Umbilical cord (tissue), 2 donors: ENCODE measurements at places on chromosomes 1 and 21.

DNA sequence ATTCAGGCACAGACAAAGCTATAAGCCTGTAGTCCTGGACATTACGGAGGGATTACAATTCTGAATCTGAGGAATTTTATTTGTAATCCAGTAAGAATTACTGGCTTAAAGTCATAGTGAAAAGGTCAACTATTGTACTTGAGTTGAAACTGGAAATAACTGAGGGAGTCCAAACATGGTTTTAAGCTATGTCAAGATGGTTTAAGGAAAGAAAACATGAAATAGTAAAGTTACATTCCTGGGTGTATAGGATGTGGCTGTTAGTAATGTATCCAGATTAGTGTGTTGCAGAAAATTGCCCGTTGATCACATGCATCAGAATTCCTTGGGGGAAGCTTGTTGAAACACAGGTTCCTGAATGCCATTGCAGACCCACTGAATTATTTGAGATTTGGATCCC lies 124.8 kb upstream of the GORAB start:
- DNase-seq = peak; percentile 55

- DNase-seq = peak; percentile 90
Observed at GRCh38 chr1:12473596-12474362, 144.2 kb downstream of the DHRS3 start.

GRCh38 chr1:34808051-34808810 lies 15.4 kb downstream of the GJA4 start:
- no peak for DNase-seq

DNA sequence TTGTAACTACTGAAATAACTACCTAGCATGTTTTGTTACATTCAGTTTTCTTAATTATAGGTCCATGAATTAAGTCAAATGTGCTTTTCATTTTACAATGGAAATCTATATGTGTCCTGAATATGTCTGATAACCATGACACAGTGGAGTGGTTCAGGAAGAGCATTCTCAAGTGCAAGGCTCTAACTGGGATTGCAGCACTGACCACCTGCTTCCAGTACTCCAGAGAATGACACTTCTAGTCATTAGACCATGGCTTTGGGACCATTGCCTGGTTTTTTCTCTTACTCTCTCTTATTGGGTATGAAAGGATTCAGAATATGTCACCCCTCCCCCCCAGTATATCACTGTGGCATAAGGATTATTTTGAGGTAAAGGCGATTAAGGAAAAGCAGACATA lies 204.9 kb upstream of the CACYBP start:
- DNase-seq = no peak

GRCh38 chr1:33713058-33713877 lies 150.6 kb upstream of the HMGB4 start:
- no peak for DNase-seq

- no peak for DNase-seq
Observed at GRCh38 chr1:93244298-93245069, 64.0 kb downstream of the CCDC18 start.

- no peak for DNase-seq
Observed at GRCh38 chr1:202597090-202597761, 113.0 kb downstream of the SYT2 start.

GRCh38 chr1:18945401-18945849 lies 11.1 kb downstream of the IFFO2 start:
- DNase-seq = peak; percentile 83
